ENCODE measurements at places on chromosomes 3 and 15.
A peak's percentile ranks its signal among the peaks of the same experiment; 100 is the strongest.

GRCh38 chr15:57044072-57044702 lies 125.7 kb downstream of the TCF12 start:
- no peak for DNase-seq

- no peak for DNase-seq
Observed at GRCh38 chr15:70065006-70065722, 32.6 kb downstream of the TLE3 start.

- DNase-seq = no peak
Observed at GRCh38 chr3:27034255-27034654, 334.9 kb downstream of the NEK10 start.

GRCh38 chr3:29370021-29370420 lies 89.2 kb downstream of the RBMS3 start:
- no peak for DNase-seq

DNA sequence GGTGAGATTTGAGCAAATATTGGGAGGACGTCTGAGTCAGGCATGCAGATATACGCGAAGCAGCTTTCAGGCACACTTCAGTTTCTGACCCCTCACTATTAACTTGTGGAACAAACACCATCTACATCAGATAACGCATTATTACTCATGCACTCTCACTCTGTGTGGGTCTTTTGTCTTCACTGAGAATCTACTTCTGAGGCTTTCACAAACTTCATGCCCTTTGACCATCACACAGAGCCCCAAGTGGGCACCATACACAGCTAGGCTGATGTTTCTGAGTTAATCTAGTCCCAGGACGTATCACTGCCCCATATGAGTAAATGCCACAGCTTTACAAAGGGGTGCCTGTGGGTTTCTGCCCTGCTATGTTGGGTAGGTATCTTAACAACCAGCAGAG lies 39.6 kb upstream of the IP6K2 start:
- DNase-seq = no peak

DNA sequence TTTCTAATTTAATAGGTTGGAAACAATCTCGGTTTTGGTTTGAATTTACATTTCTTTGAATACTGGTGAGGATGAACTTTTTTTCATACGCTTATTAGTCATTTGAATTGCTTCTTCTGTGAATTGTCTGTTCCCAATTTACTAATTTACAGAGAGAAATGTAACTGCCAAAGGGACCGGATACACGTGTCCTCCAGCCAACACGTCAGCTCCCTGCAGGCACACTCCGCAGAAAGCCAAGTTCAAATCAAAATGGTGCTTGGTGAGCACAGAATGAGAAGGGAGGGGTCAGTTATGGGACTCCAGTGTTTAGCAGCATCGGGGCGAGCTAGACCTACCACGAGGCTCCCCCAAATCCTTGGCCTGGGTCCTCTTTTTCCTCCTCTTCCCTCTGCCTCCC lies 10.8 kb upstream of the TSEN2 start:
- DNase-seq = no peak

GRCh38 chr3:99175276-99175812 lies 273.8 kb upstream of the DCBLD2 start:
- no peak for DNase-seq

GRCh38 chr3:78571486-78571885 lies 1196.3 kb downstream of the ROBO1 start:
- DNase-seq = no peak

DNA sequence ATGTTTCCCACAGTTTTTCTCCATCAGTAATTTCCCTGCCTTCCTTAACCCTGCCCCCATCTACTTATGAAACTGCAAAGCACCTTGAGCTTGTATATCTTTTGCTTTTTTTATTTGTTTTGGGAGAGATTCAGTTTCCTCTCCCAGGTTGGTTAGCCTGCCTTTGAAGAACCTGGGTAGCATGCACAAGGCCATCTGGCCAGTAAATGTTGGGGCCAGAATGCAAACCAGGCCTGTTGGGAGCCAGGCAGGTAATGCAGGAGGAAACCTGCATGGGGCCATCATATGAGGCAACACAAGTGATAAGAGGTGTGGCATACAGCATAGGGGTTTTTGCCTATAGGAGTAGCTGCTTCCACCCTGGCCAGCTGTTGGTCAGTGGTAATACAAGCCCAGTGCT lies 17.7 kb downstream of the SYNPR start:
- DNase-seq = no peak

DNA sequence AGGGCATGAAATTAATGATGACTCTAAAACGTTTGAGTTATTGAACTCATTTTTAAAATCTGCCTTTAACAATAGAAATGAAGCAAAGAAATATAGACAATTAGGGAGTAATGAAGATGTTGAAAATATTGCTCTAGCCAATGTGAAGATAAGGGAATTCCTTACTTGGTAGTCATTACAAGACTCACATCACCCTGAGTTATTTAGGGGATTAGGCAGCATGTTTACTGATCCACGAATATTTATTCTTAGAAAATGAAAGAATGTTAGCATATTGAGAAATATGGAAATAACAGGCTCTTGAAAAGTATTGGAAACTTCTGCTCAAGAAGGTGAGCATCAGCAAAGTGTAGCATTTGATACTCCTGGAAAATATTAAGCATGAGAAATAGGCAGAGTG lies 398.1 kb upstream of the ARPP21 start:
- DNase-seq = no peak

DNA sequence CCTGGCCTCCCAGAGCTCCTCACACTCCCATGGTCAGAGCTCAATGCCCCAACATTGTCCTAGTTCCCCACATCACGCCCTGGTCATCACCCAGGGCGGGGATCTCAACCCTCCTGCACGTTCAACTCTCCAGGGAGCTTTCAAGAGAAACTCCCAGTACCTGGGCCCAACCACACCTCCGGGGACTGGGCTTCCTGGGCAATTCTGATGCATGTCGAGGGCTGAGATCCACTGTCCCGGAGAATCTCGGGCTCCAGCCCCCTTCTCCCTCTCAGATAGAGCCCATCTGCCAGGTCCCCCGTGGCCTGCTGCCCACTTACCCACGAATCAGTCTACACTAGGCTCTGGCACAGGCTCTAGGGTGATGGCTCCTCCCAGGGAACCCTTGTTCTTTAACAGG lies 39.2 kb downstream of the UMPS start:
- DNase-seq = no peak

- DNase-seq = no peak
Observed at GRCh38 chr15:52243697-52244555, 51.7 kb downstream of the MYO5C start.

DNA sequence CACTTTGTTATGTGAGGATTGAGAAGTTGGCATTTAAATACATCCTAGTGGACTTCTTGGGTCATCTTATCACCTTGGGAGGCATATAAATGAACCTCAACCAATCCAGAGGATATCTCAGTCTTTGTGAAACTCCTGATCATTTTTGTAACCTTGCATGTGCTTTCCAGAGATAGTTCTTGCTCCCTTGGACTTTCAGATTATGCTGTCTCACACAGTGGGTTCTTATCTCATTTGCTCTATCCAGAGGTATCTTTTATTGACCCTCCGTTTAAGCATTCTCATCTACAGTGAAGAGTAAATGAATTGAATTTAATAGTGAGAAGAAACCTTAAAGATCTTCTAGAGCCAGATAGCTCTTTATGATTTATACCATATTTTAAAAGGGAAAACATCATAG lies 10.4 kb downstream of the ARMC8 start:
- no peak for DNase-seq

DNA sequence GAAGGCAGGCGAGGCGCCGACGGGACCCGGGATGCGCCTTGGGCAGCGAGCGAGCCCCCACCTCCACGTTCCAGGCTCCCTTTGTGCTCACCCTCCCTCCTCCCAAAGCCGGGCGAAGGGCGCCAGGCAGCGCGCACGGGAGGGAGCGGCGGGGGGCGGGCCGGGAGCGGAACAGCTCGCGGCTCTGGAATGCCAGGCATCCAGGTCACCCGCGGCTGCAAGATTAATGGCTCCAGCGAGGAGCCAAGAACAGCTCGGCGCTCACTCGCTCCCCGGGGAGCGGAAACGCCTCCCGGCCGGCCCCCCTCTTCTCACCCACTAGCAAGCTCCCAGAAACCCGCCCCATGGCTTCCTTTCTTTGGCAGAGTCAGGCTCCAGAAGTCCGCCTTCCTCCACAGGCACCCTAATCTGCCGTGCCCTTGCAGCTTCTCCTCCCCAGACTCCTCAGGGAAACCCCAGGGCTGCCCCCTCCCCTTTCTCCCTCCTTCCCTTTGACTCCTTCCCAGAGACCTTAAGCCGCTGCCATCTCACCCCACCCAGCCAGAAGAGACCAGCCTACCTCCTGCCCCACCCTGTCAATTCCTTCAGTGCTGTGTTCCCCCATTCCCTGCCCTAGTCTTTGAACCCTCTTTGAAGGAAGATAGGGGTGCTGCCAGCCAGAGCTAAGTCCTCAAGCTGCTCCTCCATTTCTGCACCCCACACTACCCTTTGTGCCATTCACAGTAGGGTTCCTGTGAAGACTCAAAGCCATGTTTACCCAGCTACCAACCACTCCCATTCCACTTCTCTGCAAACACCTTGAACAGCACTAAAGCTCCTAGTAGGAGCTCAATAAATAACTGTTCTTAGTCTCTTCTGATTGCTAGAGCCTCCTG lies 9.9 kb downstream of the AMOTL2 start:
- no peak for DNase-seq

DNA sequence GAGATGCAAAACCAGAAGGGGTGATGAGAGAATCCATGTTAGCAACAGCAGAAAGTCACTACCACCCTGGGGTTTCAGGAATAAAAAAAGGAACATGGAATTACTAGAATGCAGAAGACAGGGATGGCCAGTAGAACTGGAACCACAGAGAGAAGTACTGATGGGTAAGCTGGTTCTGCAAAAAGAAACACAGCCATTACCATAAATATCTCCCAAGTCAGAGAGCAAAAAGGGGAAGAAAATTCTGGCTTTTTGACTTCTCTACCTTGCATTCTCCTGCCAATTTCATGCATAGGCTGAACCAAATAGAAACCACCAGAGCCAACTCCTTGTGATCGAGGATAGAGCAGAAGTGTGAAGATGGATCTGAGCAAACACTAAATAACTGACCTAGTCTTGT lies 550.4 kb upstream of the NAALADL2 start:
- DNase-seq = no peak

DNA sequence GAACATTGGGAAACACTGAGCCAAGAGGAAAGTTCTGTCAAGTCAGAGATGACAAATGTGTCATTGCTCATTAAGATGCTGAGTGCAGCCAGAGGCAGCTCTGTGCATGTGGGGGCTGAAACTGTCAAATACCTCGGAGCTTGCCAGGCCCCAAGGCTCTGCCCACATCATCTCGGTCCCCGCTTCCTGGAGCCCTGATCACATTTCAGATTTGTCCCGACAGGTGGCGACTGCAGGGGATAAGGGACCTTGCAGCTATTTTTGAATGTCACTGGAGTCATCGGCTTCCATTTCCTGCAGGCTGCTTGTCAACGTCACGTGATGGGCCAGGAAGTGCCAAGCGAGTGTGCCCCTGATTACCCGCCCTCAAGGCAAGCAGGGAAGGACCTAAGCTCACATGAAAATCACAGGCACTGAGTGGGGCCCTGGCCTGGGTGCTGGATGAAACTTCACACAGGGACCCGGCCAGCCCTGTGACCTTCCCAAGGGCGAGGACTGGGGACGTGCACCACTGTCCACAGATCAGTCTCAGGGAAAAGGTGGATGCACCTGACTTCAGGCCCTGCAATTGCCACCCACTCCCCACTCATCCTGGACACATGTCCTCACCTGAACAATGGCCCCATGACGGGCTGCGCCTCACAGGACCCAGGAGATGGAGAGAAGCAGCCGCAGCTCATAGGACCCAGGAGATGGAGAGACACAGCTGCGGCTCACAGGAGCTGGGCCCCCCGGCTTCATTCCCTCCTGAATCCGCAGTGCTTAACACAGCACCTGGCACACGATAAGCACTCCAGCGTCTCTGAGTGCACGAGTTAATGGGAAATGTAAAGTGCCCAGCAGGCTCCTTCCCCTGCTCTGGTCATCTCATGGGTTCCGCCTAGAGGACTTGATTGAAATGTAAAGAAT lies 73.4 kb downstream of the NUP210 start:
- DNase-seq = peak; percentile 17

DNA sequence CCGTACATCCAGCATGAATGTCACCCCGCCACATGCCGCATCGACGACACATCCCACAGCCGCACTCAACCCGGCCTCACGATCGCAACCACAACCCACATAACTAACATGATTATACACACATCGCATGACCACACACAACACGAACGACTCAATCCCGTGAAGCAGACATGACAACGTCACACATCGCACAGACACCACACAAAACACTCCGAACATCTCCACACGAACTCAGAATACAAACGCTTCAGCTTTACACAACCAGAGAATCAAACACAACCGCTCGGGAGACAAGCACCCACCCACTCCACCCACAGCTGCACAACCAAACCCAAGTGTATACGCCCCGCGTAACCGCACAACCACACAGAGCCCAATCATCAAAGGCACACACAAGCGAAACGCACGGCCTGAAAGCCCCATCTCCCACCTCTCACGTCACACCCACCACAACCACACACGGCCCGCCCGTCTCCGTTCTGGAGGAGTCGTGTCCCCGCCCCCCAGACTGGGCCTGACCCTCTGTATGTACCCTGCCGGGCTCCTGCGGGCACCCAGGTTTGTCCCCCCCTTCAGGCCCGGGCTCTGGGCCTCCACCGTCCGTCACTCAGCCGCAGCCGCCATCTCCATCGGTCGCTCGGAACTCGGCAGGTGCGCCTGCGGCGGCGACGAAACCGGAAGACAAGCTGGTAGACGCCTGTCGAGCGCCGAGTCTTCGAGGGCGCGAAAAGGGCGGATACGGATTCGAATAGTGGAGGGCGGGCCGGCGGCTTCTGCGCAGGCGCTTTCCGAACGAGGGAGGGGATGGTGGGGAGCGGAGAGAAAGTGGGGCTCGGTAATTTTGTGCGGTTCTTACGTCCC lies at the start of gene RBSN:
RBSN (minus strand) TSS at position 646 of the 861 bp plus-strand sequence. CDS start 3,028 bp downstream, outside the sequence.
- peak; percentile 88 for DNase-seq

GRCh38 chr3:129593595-129594339 lies 12.7 kb downstream of the PLXND1 start:
- no peak for DNase-seq

- DNase-seq = no peak
Observed at GRCh38 chr15:31161951-31162350, 60.4 kb upstream of the TRPM1 start.

GRCh38 chr3:152026033-152026556 lies 152.7 kb downstream of the SUCNR1 start:
- DNase-seq = no peak

GRCh38 chr3:106120356-106120755 lies 251.5 kb upstream of the CBLB start:
- no peak for DNase-seq
